HCT116 (cell line): ENCODE measurements at places on chromosomes 4 and X. TPM values are rescaled to one million over a fixed set of nuclear protein-coding genes. Genes with fewer than 3 reads are reported as not detected.

DNA sequence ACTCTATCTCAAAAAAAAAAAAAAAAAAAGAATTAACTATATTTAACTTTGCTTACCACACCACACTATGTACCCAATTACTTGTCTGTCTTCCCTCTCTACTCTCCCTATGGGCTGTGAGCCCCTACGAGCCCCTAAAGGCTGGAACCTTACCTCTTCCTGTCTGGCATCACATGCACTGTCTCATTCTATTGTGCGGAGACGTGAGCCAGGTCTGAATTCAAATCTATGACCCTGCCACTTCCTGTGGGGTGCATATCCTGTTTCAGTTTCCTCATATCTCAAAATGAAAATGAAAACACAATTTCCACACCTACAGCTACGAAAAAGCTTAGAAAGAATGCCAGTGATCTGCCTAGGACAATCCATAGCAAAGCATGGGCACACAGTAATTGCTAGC, 42.9 kb upstream of the HS3ST1 start:
- DNase-seq, result no peak

DNA sequence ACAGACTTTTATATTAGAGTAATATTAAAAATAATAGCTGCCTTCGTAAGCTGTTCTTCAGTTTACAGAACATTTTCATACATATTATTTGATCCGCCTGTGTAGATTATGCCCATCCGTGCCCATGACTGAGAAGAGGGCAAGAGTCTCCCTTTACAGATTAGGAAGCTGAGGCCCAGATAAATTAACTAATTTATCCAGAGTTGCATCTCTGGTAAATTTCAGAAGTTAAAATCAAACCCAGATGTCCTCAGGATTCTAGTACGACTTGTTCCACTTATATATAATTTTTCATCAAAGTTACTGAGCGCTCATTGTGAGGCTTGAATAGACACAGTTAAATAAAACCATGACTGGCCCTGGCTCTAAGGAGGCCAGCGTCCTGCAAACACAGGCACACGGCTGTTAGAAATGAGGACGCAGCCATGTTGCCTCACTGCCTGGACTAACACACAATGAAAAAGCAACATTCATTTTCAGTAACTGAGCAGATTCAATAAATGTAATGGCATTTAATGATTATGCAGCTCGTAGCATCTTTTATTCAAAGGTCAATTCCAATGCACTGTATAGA, 148.0 kb downstream of the TENM3 start:
- DNase-seq, result no peak

- no peak for DNase-seq
Observed at GRCh38 chr4:10354746-10355145, 102.5 kb downstream of the ZNF518B start.

- no peak for DNase-seq
Observed at GRCh38 chr4:172692701-172693100, 475.9 kb upstream of the GALNT7 start.

Gene FGD1
- 5.8 TPM for total RNA-seq

- DNase-seq, result no peak
Observed at GRCh38 chr4:162347842-162348213, 184.0 kb upstream of the FSTL5 start.
